ENCODE measurements at places on chromosomes 13 and 19.

DNA sequence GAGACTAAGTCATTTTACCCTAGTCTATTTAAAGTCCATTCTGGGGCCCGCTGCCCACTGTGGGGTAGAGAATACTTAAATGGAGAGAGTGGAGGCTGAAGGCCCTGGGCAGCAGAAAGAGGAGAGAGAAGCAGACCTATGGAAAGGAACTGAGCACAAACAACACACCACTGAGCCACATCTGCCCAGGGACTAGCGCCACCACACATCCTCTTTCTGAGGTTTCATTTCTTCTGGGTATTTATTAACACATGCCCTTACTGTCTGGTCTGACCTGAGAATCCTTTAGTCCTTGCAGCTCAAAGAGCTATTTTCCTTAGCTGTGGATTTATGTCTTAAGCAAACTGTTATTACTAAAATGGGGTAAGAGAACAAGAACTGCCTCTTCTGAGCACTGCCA is 154.0 kb downstream of the NALCN start:
- no peak for DNase-seq

GRCh38 chr13:91816263-91816807 is 417.9 kb downstream of the GPC5 start:
- no peak for DNase-seq

GRCh38 chr13:89930861-89931260 is 1416.6 kb upstream of the MIR17HG start:
- no peak for DNase-seq

GRCh38 chr13:73244467-73244866 is 185.7 kb downstream of the KLF5 start:
- no peak for DNase-seq

GRCh38 chr13:45179428-45179827 is 21.4 kb downstream of the KCTD4 start:
- no peak for DNase-seq

DNA sequence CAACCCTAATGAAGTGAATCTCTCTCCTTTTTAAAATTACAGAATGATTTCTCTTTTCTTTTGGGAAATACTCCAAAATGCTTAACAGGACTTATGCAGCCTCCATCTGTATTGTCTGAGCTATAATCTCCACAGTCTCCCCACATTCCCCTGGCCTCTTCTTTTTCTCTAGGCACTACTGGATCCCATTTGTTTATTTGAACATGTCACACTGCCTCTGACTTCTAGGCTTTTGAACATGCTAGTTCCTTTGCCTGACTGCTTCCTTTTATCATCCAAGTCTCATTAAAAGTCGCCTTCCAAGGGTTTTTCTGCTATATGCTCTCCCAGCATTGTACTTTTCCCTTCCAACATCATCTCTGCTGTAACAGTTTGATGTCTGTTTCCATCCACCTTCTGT is 548.7 kb downstream of the PCDH9 start:
- no peak for DNase-seq

GRCh38 chr19:41774515-41774980 is 19.2 kb downstream of the CEACAM6 start:
- no peak for DNase-seq

DNA sequence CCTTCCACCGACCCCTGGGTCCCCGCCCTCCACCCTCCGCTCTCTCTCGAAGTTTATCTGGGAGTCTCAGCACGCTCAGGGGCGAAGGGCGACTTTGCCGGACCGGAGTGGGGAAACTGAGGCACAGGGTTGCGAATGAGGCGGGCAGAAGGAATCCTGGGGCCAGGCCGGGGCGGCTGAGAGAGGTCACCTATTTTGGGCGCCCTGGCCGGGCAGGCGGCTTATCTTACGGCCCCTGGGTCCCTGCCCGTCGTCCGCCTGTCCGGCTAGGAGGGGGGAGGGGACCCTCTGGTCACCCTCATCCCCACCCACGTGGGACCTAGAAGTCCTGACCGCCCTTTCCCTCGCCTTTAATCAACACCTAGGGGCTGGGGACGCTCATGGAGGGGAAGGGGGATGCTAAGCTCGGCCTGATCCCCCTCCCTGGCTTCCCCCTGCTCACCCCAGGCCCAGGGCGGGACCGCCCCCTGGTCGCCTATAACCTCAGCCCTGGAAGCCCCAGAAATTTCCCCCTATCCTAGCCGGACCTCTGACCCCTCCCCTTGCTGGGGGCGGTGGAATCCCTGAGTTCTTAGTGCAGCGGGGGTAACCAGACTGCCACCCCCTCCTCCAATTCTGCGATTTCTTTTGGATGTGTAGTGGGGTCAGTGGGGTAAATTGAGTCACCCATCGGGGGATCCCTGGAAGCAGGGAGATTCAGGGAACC is 556 bp downstream of the TRIP10 start:
- no peak for DNase-seq

DNA sequence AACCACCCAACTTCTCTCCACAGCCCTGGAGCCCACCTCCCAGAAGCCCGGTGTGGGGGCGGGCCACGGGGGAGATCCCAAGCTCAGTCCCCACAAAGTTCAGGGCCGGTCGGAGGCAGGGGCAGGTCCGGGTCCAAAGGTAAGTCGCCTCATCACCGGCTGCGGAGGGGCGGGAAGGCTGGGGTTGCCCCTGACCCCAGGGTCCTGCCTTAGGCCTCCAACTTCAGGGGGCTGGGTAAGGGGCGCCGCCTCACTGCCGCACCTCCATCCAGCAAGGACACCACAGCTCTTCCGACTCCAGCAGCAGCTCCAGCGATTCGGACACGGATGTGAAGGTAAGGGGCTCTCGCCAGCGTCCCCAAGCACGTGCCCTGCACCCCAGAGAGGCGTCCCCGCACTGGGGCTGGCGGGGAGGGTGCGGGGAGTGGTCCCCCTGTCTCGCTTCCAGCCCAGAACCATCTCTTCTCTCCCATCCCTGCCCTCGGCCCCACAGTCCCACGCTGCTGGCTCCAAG is 358 bp downstream of the C19orf33 start:
- peak; percentile 85 for DNase-seq

GRCh38 chr13:92175330-92175729 is 776.9 kb downstream of the GPC5 start:
- no peak for DNase-seq

DNA sequence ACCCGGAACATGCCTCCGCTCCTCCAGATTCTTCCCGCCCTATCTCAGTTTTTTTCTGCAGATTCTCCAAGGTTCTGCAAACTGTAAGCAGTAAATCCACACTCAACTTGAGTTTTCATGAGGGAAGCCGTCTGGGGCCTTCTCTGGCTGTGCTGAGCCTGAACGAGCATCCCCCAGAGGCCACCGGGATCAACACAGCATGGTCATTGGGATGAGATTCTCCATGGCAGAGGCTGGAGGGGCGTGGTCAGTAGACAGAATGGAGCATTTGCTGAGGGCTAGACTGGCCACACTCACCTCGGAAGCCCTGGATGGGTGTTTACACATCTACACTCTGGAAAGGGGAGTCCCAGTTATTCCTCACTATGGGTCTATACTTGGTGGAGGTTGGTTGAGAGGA is 2.3 kb upstream of the LILRA4 start:
- DNase-seq, result no peak

- no peak for DNase-seq
Observed at GRCh38 chr13:40615619-40616018, 50.8 kb downstream of the FOXO1 start.

DNA sequence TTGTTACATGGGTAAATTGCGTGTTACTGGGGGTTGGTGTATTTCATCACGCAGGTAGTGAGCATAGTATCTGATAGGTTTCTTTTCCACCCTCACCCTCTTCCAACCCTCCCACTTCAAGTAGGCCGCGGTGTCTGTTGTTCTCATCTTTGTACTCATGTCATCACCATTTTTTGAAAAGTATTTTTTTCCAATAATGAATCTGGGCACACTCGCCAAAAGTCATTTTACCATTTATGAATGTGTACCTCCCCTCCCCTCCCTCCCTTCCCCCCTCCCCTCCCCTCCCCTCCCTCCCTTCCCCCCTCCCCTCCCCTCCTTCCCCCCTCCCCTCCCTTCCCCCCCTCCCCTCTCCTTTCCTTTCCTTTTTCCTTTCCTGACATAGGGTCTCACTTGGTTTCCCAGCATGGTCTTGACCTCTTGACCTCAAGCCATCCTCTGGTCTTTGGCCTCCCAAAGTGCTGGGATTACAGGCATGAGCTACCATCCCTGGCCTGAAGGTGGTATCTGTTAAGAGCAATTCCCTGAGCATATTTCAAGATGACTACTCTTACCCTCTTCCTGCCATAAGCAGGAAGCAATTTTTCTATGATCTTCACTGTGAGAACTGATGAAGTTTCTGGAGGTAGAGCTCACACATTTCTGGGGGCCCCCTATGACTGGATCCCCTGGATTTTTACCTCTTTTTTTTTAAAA is 15.7 kb downstream of the ZNF627 start:
- no peak for DNase-seq

DNA sequence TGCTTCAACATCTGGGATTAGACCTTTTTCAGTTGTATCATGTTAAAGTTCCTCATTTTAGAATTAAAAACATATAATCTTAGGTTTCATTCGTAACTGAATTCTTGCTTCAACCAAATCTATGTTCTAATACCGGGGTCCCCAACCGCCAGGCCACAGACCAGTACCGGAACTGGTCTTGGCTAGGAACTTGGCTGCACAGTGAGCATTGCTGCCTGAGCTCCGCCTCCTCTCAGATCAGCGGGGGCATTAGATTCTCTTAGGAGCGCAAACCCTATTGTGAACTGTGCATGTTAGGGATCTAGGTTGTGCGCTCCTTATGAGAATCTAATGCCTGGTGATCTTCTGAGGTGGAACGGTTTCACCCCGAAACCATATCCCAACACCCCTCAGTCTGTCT is 19.2 kb downstream of the ITM2B start:
- DNase-seq, result no peak

DNA sequence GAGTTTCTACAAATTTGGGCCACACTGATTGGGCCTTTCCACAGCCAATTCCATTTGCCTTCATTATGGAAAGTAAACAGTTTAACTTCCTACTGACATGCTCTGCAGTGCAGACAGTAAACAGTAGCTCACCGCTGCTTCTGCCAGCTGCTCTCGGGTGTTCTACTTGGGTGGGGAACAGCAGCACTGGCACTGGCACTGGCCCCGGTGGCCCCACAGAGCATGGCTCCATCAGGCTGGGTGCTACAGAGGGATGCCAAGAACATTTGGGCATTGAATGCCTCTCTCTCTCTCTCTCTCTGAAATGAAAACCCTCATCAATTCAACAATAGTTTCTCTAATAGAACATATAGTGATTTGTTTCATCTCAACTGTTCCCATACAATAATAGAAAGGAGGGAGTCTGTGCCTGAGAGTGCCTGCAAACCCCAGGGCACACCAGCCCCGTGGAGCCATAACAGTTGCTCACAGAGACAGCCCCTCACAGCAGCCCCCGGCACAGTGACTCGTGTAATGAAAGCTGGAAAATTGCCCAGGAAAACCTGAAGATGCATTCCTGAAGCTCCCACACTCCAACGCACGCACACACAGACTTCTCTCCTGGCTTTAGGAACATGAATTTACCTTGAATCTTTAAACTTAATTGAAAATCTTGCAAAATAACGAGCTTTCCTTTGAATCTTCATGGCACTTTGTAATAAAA is 38.2 kb upstream of the GJB6 start:
- DNase-seq, result peak; percentile 79

- no peak for DNase-seq
Observed at GRCh38 chr13:109785892-109786450, 412 bp downstream of the IRS2 start.

DNA sequence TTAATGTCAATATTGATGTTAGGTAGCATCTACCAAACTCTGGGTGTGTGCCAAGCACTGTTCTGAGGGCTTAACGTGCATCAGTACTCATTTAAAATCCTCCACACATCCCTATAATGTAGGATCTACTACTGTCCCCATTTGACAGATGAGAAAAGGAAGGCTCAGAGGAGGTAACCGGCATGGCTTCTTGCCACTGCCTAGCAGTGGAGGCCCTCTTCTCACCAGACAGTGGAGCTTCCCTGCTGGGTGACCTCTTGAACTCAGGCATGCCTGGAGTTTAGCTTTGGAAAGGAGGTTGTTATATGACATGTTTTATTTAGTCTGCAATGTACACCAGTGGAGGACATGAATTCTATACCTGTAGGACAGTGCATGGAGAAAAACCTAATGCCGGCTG is 2.1 kb downstream of the SPATA13 start:
- DNase-seq, result no peak

GRCh38 chr13:33182729-33183128 is 102.8 kb downstream of the STARD13 start:
- DNase-seq, result no peak

GRCh38 chr13:64755961-64756360 is 2474.2 kb downstream of the PCDH9 start:
- DNase-seq, result no peak

DNA sequence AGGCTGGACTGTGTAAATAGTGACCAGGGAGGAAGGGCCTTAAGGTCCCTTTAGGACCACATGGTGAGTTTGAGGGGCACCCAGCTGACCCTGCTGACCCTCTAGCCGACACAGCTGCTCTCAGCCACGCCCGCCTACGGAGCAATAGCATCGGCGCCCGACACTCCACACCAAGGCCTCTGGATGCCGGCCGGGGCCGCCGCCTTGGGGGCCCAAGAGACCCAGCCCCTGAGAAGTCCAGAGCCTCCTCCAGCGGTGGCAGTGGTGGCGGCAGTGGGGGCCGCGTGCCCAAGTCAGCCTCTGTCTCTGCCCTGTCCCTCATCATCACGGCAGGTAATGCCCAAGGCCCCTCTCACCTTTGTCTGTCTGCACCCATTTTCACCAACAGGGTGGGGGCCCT is 8.6 kb upstream of the PIK3R2 start:
- DNase-seq, result no peak

DNA sequence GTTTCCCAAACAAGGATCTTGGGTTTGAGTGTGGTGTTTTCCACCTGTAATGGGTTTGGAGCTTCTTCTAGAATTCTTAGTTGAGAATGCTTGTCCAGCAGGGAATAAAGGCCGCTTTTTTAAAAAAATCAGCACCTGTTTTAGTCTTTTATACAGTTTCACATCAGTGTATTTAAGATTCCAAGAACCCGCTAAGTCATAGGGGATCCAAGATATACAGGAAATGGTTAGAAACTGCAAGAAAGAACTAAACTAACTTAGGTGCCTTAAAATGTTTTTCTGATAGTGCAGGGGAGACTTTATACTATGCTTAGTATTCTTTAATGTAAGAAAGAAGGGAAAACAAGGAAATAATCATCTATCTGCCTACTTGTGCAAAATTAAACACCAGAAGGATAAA is 74.7 kb downstream of the C13orf42 start:
- DNase-seq, result no peak

GRCh38 chr13:44230736-44231135 is 142.9 kb upstream of the SERP2 start:
- no peak for DNase-seq

GRCh38 chr13:23510979-23511735 is 59.1 kb upstream of the TNFRSF19 start:
- no peak for DNase-seq

DNA sequence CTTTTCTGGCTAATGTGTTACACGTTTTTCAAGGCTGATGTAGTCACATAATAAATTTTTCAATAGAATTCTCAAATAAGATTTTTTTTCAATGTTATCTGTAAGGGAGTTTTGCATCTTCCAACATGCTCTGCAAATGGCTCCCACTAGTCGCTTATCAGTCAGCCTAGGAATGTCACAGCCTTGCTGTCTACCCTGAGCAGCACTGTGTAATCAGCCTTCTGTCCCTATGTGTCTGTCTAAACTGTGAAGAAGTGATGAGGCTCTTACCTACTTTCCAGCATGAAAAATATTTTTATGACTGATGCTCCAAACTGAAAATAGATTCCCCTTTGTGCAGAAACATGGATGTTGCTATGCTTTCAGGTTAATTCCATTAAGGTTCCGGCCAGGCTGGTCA is 75.1 kb upstream of the FAM216B start:
- no peak for DNase-seq

- no peak for DNase-seq
Observed at GRCh38 chr19:17766543-17767131, 15.4 kb downstream of the FCHO1 start.
